ENCODE measurements at places on chromosomes 7 and 10. TPM values are rescaled to one million over a fixed set of nuclear protein-coding genes. Genes with fewer than 3 reads are reported as not detected.

ZCWPW1 gene
- total RNA-seq = 10.8 TPM

PAX4 gene
- total RNA-seq = not detected

COL17A1 gene
- not detected for total RNA-seq

CUL1 gene
- 57.4 TPM for total RNA-seq

RELN gene
- total RNA-seq = not detected

- no peak overlapping the region for H3K27ac ChIP-seq
- no peaks in the 10 kb centered on the region for H3K4me1 ChIP-seq
- DNase-seq = no peak
- no peak overlapping the region for H3K4me3 ChIP-seq
These were observed 97.7 kb upstream of the MEOX2 start for GRCh38 chr7:15783987-15784693.

DNA sequence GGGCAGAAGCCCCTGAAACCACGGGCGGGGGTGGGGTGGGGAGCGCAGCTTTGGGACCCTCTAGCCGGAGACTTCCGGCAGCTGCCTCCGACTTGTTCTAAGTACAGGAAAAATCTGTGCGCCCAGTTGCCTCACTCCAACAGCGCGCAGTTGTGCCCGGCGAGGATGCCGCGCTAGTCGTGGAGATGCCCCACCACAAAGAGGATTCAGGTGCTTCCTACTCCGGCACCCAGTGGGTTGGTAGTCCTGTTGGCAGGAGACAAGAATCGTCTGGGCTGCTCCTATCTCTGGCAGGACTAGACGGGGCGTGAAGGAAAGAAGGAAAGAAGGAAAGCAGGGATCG is 465 bp upstream of the NPY start:
- no peak overlapping the region for H3K27ac ChIP-seq
- DNase-seq = no peak
- peaks cover 23% of the 10 kb centered on the region for H3K4me1 ChIP-seq
- H3K27me3 ChIP-seq = peaks cover 34% of the 10 kb centered on the region
- H3K36me3 ChIP-seq = no peaks in the 10 kb centered on the region

- no peak for DNase-seq
- no peak overlapping the region for H3K27ac ChIP-seq
- no peaks in the 10 kb centered on the region for H3K4me1 ChIP-seq
- H3K4me3 ChIP-seq = no peak overlapping the region
These were observed 31.2 kb upstream of the TMEM168 start for GRCh38 chr7:112821345-112821744.
